NCI-H345 (cell line): ENCODE measurements at places on chromosomes 11 and 22.

DNA sequence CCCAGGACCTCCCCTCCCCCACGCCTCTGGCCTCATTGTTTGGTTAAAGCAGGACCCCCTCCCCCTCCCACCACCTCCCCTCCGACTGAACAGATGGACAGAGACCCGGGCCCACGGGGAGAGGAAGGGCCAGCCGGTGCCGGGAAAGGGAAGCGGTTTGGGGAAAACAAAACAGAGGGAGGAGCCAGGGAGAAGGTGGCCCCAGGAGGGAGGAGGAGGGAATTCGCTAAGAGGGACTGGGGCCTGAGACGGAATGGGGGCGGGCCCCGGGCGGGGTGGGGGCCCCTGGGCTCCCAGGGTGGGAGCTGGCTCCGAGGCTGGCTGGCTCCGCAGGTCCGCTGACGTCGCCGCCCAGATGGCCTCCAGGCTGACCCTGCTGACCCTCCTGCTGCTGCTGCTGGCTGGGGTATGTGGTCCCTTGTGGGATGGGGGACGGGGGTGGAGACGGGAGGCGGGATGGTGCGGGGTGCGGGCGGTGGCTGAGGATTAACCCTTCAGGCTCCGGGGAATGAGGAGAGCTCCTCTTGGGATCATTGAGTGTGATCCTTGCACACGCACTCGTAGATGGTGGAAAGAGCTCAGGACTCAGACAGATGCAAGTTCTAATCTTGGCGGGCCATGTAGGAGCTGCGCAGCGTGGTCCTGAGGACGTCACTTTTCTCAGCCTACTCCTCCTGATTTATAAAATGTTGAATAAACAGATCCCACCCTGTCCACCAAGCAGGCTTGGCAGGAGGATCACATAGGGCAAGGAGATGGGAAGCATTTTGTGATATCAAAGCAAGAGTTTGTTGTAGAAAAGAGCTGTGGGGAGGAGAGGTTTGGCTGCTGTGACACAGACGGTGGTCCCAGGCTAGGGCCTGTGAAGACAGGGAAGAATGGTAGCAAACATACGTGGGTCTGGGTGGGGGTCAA, 688 bp downstream of the SERPING1 start:
- DNase-seq: no peak

DNA sequence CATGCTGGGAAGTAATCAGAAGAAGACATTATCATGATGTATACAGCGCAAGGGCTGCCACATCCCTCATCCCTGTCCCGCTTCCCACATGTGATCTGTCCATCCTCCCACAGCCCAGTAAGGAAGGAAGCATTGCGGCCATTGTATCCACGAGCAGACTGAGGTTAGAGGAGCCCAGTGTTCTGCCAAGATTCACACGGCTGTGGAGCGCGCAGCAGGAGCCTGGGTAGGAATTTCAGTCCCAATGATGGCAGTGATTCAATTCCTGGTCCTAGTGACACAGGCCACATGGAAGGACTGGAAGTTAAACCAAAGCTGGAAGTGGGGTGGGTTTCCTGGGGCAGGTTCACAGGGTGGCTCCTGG, 89.2 kb downstream of the RTL6 start:
- no peak for DNase-seq

DNA sequence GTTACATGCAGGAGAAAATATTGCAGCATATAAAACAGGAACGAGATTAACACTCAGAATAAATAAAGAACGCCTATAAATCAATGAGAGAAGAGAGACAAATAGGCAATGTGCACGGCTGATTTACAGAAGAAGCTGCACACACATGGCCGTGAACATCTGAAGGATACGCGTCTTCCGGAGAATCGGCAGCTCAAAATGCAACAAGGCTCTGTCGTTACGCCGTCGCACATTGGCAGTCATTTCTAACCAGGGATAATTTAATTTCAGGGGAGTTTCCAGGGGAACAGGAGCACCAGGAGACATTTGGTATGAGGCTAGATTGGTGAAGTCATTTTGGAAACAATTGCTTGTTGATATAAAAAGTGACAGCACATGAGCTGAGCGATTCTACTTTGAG, 745.2 kb downstream of the BRD1 start:
- DNase-seq: no peak

DNA sequence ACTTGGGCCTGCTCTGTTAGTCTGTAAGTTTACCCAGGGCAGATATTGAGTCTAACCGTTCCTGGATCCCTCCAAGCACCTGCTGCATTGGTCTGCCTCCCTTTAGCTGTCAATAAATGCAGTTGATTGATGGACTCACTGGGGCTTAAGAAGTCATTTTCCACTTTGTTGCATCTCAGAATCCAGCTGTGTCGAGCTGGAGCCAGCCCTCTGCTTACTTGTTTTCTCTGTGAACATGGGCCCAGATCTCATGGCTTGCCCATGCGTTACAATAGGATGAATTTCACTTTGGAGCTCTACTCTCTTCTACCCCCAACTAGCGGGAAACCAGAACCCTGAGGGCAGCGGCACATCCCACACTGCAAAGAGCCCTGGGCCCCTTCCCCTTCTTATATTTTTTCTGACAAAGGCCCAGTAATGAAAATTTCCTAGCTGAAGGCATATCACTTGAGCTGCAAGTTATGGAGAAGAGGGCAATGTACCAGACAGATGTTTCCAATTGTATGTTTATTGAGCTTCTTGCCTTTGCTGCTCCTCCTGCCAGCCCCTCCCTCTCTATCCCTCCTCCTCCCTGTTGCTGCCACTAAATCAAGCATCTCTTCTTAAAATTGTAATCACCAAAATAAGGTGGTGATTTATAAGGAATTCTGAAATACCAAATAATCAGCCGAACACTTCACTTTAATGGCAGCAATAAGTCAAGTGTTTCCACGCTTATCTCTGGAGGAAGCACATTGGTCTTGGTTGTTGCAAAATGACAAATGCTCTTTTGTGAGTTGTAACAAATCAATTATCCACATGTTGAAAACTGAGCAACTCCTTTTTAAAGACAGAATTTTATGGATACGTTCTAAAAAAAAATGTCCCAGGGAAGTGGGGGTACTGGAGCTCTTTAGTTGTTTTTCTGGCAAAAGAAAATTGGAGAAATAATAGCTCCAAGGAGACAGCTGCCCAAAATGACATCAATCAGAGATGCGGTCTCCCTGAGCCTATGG, 212.3 kb upstream of the ZBED5 start:
- DNase-seq: no peak

GRCh38 chr11:79102840-79103239, 338.0 kb downstream of the TENM4 start:
- no peak for DNase-seq

DNA sequence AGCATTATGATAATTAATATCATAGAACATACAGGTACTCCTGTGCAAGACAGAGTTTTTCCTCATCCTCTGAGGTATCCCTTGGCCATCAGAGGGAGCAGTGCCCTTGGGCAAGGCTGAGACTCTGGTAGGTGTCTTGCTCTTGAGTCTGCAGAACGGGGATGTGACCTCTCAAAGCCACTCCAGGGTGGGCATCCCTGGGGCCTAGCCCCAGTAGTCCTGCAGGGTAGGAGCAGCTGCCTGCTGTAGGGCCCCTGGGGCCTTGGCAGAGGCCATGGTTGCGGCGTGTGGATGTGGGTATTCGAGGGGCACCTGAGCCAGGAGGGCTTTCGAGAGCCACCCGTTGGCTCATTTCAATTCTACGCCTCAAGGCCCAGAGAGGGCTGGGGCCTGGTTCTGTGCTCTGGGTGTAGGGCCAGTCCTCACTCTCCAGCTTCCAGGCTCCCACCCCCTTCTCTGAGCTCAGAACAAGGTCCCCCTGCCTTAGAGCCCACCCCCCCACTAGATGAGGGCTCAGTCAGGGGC, 7.7 kb upstream of the OMP start:
- no peak for DNase-seq

DNA sequence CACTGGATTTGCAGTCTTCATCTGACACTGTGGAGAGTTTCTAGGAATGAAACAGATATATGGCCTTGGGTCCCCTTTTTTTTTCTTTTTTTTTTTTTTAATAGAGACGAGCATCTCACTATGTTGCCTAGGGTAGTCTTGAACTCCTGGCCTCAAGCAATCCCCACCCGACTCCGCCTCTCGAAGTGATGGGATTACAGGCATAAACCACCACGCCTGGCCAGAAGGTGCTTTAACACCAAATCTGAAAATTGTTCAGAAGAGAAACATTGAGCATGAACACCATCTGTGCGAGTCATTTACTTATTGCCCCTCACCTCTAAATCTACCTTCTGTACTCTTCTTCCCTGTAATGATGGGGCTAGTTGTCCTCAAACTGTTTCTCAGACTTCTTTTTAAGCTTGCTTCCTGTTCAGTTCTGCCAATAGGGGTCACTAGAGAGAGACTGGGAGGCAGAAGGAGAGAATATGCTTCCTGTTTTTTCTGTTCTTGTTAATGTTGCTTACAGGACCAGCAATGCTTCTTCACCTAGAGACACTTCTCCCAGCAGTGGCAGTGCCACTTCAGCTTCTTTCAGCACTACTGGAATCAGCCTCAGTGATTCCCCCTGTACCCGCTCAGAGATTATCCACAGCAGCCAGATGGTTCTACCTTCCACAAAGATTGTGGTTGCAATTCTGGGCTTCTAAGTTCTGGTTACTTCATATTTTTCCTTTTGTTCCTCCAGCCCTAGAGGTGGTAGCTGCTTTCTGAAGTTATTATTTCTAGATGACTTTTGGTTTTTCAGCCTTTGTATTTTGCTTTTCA, 20.8 kb upstream of the ZBED5 start:
- peak; percentile 24 for DNase-seq

DNA sequence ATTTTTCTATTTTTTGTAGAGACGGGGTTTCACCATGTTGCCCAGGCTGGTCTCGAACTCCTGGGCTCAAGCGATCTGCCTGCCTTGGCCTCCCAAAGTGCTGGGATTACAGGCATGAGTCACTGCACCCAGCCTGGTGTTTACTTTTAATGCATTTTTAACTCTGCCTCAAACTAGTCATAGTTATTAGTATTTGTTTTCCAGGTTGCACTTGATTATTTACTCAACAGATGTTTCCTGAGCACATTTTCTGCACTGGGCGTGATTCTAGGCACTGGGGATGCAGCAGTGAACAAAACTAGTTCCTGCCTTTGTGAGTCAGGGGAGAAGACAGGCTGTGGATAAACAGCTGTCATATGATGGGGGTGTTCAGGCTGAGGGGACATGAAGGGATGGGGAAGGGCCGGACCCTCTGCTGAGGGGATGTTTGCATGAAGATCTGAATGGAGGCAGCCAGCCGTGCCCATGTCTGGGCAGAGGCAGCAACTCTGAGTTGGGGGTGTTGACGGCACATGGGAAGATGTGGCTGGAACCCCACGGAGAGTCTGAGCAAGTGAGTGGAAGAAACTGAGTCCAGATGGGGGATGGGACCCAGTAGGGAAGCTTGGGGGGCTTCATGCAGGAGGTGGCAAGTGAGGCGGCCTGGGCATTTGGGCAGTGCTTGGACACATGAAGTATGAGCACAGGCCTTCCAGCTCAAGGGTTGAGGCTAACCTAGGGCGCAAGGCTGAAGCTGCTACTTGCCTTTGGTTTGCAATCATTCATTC, 34.4 kb downstream of the MPPED1 start:
- DNase-seq: peak; percentile 74

GRCh38 chr11:118596224-118597146, 10.9 kb upstream of the PHLDB1 start:
- no peak for DNase-seq

DNA sequence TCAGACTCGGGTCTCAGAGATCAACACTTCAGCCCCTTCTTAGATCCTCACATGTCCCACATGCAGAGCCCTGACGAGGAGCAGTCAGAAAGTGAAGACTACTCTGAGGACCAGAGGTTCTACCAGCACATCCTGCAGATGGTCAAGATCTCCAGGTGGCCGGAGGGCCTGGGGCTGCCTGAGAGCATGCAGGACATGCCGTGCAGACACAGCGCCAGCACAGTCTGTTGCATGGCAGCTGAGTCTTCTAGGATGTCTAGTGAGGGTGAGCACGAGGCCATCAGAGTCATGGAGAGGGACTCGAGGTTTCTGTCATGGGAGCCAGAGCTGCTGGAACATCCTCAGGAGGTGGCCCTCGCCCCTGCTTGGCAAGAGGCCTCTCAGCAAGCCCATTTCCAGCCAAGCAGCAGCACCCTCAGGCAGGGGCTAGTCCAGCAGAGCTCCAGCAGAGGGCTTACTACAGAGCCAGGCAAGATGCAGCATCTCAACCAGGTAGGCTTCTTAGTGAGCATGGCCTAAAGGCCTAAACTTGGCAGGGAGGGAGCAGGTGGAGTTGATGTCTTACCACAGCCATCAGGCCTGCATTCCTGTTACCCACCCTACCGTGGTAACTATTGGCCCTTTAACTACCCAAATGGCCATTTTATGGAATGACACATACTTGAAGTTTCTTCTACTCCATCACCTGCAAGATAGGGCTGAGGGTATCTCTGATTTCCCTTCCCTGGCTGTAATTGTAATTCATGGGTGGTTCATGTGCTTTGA, 28.7 kb downstream of the CEP164 start:
- no peak for DNase-seq

DNA sequence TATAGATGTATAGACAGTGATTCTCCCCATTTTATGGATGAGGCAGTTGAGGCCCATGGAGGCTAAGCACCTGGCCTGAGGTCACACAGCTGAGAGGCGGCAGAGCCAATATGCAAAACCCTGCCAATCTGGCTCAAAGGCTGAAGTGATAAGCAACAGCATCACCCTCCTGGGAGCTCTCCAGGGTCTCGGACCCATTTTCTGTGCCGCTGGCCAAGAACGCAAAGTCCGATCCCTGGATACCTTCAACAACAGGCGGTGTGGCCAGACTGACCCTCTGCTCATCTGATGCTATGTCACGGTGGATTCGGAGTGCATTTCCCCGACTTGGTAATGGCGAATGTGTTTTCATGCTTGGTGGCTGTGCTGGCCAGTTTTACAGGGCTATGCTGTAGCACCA, 595.0 kb downstream of the TBC1D22A start:
- DNase-seq: no peak

DNA sequence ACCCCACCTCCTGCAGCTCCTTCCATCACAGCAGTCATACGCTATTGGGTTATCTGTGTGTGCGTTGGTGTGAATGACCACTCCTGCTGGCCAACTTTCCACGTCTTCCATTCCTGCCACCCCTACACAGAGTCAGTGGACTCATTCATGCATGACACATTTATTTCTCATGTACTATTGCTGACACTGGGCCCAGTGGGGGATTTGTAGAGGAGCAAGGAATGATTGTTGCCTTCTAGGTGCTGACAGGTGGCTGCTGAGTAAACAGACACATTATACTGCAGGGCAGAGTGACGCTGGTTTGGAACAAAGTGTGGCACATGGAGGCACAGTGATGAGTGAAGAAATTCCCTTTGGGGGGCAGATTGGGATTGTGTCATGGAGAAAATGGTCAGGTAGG, 113.9 kb downstream of the CCDC81 start:
- peak; percentile 69 for DNase-seq

DNA sequence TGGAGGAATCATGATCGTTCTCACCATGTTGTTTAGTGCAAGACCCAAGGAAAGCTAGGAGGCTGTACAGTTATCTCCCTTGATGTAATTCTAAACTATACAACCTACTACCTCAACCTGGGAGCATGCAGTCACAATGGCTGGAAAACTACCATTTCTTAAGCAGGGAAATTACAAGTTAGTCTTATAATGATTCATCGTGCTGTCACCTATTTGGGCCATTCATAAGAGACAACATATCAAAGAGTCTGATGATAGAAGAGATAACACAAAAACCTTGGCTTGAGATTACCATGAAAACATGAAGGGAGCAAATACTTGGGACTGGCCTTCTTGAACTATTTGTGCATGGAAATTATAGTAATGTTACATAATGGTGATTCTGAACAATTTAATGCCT, 30.5 kb upstream of the BLID start:
- no peak for DNase-seq
